ENCODE measurements at places on chromosomes 12 and 14. TPM values are rescaled to one million over a fixed set of nuclear protein-coding genes. Genes with fewer than 3 reads are reported as not detected.

The INSM2 gene
- total RNA-seq, result not detected

The SYT1 gene
- total RNA-seq, result 0.51 TPM

- no peaks in the 10 kb centered on the region for H3K4me1 ChIP-seq
- H3K27me3 ChIP-seq, result no peaks in the 10 kb centered on the region
- H3K4me3 ChIP-seq, result no peak overlapping the region
- DNase-seq, result no peak
Measured at GRCh38 chr12:21695986-21696385, 38.3 kb upstream of the LDHB start.

DNA sequence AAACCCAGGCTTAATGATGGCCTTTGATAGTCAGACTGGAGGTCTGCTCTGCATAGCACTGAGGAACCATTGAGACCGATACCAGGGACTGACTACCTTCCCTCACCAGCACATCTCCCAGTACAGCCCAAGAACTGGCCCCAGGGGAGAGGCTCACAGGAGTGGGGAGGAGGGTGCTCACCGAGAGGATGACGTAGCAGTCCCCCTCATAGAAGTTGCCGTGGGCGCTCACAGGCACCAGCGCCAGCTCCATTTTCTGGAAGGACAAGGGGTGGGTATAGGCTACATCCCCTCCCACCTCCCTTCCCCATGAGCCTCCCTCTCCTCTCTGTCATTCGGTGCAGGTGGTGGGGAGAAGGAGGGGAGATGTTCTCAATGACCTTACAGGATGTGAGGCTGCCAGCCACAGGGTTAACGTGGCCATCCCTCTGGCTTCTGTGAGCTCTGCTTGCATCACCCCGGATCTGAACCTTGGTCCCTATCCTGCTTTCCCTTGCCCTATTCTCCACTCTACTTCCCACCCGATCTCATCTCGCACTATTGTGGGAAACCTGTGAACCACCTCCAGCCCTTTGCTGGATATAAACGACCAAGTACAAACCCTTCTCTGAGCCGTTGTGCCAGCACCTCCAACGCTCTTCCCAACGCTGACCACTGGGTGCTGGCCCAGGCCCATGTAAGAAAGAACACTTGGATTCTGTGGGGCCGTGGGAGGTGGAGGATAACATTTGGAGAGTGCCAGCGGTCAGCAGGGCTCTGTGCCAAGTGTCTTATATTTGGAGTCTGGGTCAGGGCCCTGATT lies 4.4 kb downstream of the AVIL start:
- peak; percentile 60 for DNase-seq
- H3K4me3 ChIP-seq, result no peak overlapping the region
- peaks cover 8% of the 10 kb centered on the region for H3K4me1 ChIP-seq
- no peaks in the 10 kb centered on the region for H3K27me3 ChIP-seq
- peaks cover 9% of the 10 kb centered on the region for H3K36me3 ChIP-seq

DNA sequence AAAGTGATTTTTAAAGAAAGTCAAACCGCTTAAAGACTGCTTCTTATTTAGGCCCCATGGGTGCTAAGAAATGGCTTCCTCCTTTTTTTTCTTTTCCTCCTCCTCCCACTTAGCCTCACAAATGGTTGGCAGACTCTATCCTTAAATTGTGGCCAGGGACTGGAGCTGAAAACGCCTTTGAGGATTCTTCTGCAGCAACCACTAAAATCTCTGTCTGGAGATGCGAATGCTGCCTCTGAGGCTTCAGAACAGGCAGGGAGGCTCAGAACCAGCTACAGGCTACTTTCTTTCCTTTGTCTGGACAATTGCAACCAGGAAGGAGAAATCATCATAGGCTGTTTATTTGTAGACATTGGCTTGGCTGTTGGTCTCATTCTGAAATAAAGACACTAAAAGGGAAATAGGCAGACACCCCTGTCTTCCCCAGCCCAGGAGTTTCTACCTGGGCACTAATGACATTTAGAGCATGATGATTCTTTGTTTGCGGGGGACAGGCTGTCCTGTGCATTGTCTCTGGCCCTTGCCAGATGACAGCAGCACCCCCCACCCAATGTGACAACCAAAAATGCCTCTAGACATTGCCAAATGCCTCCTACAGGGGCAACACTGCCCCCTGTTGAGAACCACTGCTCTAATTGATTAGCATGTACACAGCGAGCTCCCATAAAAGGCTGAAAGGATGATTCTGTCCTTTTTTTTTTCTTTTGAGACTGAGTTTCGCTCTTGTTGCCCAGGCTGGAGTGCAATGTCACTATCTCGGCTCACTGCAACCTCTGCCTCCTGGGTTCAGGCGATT lies 50.3 kb downstream of the MAP1LC3B2 start:
- peaks cover 3% of the 10 kb centered on the region for H3K27me3 ChIP-seq
- no peak overlapping the region for H3K4me3 ChIP-seq
- DNase-seq, result no peak
- no peaks in the 10 kb centered on the region for H3K36me3 ChIP-seq
- H3K4me1 ChIP-seq, result no peaks in the 10 kb centered on the region

DNA sequence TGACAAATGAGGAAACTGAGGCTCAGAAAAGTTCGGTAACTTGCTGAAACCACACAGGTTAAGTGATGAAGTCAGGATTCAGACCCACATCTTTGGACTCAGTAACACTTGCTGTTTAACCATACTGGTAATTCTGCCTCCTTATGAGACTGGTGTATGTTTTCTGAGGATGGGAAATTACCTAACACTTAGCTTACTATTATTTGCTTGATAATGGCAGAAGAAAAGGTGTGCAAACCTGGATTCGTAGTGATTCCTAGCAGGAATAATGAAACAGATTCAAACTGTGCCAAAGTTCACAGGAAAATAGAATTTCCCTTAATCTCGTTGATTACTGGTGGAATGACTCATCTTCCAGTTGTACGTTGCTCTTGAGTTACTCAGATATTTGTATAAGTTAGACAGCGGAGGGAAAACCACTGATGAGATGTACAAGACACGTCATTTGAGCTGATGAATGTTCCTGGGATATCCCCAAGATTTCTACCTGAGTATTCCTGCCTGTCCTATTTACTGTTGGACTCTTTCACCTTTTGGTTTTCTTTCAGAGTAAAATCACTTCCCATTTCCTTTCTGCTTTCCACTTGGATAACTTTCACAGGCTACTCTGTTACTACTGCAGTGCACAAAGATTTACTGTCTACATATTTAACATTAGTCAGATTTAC lies 37.5 kb downstream of the PRORP start:
- peak overlapping the region; percentile 62 for H3K27ac ChIP-seq
- peak; percentile 89 for DNase-seq
- H3K4me3 ChIP-seq, result no peak overlapping the region
- no peaks in the 10 kb centered on the region for H3K27me3 ChIP-seq
- peaks cover 2% of the 10 kb centered on the region for H3K4me1 ChIP-seq

- no peak for DNase-seq
- no peaks in the 10 kb centered on the region for H3K27me3 ChIP-seq
- no peak overlapping the region for H3K27ac ChIP-seq
Measured at GRCh38 chr12:24118668-24119067, 169.2 kb upstream of the SOX5 start.

DNA sequence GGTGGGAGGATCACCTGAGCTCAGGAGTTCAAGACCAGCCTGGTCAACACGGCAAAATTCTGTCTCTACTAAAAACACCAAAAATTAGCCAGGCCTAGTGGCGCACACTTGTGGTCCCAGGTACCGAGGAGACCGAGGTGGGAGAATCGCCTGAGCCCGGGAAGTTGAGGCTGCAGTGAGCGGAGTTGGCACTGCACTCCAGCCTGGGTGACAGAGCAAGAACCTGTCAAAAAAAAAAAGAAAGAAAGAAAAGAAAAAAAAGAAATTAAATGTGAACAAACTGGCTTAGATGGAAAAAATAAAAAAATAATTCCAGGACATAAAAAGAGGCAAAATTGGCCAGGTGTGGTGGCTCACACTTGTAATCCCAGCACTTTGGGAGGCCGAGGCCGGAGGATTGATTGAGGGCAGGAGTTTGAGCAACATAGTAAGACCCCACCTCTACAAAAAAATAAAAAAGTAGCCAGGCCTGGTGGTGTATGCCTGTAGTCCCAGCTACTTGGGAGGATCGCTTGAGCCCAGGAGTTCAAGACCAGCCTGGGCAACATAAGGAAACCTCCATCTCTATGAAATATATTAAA lies 3.5 kb downstream of the TMEM119 start:
- no peaks in the 10 kb centered on the region for H3K27me3 ChIP-seq
- DNase-seq, result no peak
- no peak overlapping the region for H3K27ac ChIP-seq
- H3K36me3 ChIP-seq, result peaks cover 19% of the 10 kb centered on the region

- H3K4me1 ChIP-seq, result no peaks in the 10 kb centered on the region
- DNase-seq, result no peak
- no peaks in the 10 kb centered on the region for H3K27me3 ChIP-seq
- H3K36me3 ChIP-seq, result no peaks in the 10 kb centered on the region
Measured at GRCh38 chr14:29630566-29631160, 297.0 kb downstream of the PRKD1 start.

DNA sequence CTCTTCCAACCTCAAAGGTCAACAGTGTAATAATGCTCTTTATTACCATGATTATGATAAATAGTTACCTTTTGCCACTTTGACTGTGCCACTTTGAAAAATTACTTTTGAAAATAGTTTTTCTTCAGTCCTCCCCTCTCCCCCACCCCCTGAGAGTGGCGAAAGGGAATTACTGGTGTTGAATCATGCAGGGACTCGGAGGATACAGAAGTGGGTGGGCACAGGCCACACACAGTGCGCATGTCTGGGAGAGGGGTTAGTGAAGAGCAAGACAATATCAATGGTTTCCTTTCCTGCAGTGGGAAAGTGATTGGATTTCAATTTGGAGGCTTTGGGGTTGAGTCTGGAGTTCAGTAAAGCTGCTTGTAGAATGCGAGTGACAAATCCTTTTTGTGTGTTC lies 170.9 kb downstream of the PTCSC3 start:
- no peak for DNase-seq
- H3K4me1 ChIP-seq, result no peaks in the 10 kb centered on the region
- no peaks in the 10 kb centered on the region for H3K36me3 ChIP-seq
- no peaks in the 10 kb centered on the region for H3K27me3 ChIP-seq
- no peak overlapping the region for H3K4me3 ChIP-seq
- H3K27ac ChIP-seq, result no peak overlapping the region

DNA sequence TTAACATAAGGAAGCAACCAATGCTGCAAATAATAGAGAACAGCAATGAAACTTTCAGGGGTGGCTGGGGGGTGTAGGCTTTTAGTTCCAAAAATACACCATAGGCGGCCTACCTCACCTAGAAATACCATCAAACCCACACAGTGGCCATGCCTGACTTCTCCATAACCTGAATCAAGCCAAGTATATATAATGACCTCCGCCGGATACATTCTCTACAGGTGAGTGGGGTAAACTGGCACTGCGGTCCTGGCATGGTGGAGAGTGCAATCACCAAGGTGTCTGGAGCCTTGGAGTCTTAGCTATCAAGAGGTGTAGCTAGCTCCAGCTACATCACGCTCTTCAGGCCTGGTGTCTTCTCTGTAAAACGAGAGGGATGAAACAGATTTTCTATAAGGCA lies 1.2 kb downstream of the ZBTB25 start:
- H3K4me3 ChIP-seq, result peak overlapping the region; percentile 89
- H3K27me3 ChIP-seq, result no peaks in the 10 kb centered on the region
- no peaks in the 10 kb centered on the region for H3K36me3 ChIP-seq
- peak overlapping the region; percentile 98 for H3K27ac ChIP-seq

GRCh38 chr14:52033101-52033642 lies 35.7 kb downstream of the NID2 start:
- DNase-seq, result no peak
- H3K27ac ChIP-seq, result peak overlapping the region; percentile 70
- H3K4me1 ChIP-seq, result peaks cover 26% of the 10 kb centered on the region

DNA sequence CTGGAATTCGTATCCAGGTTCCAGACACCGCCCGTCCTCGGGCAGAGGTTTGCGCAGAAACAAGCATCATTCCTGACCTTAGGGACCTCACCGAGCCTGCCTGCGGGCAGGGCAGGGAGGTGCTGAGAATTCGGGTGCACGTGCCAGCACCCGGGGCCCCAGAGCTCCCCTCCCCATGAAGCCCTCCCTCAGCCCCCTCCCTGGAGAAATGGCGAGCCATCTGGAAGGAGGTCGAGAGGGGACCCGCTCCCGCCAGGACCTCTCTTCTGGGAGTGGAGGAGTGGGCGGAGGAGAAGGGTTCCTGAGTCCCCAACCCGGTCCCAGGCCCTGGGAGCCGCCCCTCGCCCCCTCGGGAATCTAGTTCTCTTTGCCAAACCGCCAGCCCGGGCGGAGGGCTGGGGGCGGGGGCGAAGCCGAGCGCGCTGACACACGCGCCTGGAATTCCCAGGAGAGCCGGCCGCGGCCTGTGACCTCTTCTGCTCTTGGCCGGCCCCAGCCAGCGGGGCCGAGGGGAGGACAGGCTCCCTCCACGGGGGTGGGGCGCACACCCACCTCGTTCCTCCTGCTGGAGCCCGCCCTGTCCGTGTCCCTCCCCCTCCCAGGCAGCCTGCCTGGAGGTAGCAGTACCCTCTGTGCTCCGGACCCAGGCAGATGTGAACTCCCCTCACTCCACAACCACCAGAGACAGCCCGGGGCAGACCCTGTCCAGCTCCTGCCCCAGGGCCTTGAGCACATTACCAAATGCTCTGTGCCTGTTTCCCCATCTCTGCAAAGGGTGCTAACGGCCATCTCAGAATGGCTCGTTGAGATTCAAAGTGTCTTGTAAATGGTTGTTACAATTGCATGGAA lies 23.0 kb upstream of the GPR132 start:
- peak; percentile 85 for DNase-seq
- H3K4me3 ChIP-seq, result no peak overlapping the region
- peak overlapping the region; percentile 73 for H3K27ac ChIP-seq

DNA sequence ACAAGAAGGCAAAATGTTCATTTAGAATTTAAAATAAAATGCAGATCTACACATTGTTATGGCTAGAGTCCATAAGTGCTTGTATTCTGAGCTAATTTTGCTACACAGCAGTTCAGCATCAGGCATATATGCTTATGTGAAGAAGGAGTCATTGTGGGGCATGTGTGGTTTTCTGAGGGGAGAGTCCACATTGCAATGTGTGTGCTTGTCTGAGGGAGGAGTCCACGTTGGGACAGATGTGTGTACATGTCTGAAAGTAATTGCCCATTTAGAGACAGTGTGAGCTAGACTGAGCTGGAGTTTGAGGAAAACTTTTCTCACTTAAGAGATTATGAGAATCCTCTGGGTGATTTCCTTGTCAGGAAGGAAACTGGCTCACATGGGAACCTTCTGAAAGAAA lies 767.9 kb downstream of the TMEM121 start:
- no peaks in the 10 kb centered on the region for H3K4me1 ChIP-seq
- H3K27me3 ChIP-seq, result no peaks in the 10 kb centered on the region
- H3K27ac ChIP-seq, result no peak overlapping the region

DNA sequence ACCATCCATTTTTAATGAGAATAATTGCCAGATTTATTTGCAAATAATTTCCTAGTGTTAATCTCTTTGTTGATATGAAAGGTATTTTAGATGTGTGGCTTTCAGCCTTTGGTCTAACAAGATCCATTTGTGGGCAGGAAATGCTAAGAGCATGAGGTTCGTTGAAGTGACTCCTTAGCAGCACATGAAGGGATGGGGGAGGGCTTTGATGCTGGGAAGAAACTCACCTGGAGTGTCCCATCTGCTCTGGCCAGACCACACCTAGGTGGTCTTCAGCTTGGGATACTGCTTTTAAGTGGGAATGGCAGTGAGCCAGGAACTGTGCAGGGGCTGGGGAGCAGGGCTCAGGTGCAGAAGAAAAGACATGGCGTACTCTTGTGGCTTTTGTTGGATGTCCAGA lies 13.6 kb downstream of the SFSWAP start:
- no peak overlapping the region for H3K27ac ChIP-seq
- H3K27me3 ChIP-seq, result no peaks in the 10 kb centered on the region
- DNase-seq, result no peak
- peaks cover 9% of the 10 kb centered on the region for H3K36me3 ChIP-seq

- no peak overlapping the region for H3K4me3 ChIP-seq
- H3K4me1 ChIP-seq, result no peaks in the 10 kb centered on the region
- DNase-seq, result no peak
- H3K27me3 ChIP-seq, result no peaks in the 10 kb centered on the region
- no peaks in the 10 kb centered on the region for H3K36me3 ChIP-seq
- H3K27ac ChIP-seq, result no peak overlapping the region
Measured at GRCh38 chr12:8886502-8887284, 27.6 kb upstream of the PHC1 start.
